DMS79 treated with DMSO at 0.1 percent for 48 hours (cell line): ENCODE measurements at places on chromosomes 6 and 20.

- DNase-seq = no peak
Observed at GRCh38 chr6:86500035-86500434, 437.3 kb upstream of the HTR1E start.

- DNase-seq = peak; percentile 11
Observed at GRCh38 chr20:12528591-12529041, 480.2 kb upstream of the SPTLC3 start.

- DNase-seq = no peak
Observed at GRCh38 chr6:145086197-145086596, 649.1 kb downstream of the EPM2A start.

DNA sequence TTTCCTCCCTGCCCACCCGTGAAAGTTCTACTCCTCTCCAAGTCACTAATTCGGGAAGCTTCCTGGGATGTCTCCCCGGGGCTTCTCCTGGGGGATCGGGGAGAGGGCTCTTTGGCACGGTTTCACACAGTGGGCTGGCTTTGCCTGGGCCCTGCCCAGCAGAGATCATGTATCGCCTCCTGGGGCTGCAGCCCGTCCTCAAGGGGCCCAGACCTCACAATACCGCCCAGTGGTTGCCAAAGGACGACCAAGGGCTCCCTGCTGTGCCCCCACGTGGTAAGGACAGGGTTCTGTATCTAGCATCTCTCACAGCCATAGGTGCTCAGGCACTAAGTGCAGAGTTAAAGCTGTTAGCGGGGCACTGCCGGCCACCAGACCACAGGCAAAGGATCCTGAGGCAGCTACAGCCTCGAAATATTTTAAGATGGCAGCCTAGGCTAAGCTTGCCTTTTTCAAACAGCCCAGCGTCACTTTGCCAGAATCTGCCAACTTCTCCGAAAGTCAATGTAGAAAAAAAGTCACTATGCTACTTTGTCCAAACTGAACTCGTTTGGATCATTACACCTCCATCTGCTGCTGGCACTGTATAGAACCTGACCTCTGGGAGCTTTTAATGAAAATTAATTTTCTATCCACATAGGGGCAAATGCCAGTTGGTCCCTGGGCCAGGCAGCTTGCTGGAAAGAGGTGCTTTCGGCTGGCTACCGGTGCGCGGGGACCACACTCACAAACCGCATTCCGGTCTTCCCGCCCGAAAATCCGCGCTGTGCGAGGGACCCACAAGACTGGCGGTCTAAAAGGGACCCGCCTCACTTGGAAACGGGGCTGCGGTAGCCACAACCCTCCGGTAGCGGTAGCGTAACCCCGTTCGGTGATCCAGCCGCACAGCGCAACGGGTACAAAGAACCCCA, 1.3 kb upstream of the NNAT start:
- peak; percentile 42 for DNase-seq

DNA sequence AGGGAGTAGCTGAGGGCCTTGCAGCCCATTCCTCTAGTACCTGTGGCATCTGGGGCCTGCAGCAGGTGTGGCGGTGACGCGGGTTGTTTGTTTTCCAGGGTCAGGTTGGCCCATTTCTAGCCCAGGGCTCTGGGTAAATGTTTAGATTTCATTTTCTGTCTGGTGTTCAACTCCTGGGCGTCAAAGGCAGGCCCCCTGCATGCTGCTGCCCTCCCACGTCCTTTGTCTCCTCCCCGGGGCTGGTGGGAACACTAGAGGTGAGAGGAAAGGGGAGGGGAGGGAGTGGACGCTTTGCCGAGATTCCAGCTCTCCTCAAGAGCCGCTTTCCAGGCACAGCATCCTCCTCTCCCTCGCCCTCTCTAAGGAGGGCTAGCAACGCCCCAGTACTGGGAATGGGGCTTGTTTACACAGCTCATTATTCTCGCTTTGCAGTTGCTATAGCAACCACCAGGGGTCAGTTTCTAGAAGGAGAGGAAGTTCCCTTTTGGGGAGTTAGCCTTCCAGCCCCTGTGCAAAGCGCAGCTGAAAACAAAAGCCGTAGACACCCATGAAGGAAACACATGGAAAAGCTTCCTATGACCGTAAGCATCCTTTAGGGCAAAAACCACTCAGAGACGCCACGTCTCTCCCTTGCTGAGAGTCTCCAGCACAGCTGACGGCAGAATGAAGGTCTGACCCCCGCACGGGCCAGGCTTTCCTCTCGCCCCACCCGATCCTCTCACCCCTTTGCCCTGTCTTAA, 170.6 kb downstream of the LY86 start:
- DNase-seq = peak; percentile 44

GRCh38 chr6:119791736-119792135, 442.2 kb upstream of the MAN1A1 start:
- no peak for DNase-seq
